ENCODE measurements at places on chromosomes 2 and 18.

DNA sequence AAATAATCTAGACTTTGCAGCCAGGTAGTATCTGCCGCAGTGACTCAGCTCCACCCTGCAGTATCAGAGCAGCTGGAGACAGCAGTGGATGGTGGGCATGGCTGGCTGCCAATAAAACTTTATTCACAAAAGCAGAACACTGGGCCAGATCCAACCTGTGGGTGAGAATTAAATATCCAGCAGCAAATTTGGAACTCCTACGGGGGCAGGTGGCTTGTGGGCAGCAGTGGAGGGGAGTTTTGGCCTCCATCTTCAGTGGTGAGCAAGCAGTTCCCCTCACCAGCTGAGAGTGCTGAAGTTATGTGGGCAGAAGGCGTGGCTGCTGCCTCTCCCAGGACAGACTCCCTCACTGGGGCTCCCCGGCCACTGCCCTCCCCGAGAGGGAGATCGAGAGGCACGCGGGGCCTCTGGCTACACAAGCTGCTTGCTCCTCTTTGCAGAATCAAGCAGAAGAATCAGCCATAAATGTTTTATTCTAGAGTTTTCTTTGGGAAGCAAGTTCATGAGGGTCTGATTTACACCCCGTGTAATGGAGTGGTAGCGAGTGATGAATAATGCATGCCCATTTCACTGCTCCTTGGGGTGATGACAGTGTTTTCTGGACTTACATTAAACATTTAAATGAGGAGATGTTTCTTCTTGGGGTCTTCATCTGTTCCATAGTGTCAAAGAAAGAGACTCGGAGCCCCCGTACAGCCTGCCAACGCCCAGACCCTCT is 204.3 kb downstream of the SEPTIN10 start:
- no peak for DNase-seq

- DNase-seq = no peak
These were observed 65.1 kb downstream of the CRIM1 start for GRCh38 chr2:36420569-36421181.

DNA sequence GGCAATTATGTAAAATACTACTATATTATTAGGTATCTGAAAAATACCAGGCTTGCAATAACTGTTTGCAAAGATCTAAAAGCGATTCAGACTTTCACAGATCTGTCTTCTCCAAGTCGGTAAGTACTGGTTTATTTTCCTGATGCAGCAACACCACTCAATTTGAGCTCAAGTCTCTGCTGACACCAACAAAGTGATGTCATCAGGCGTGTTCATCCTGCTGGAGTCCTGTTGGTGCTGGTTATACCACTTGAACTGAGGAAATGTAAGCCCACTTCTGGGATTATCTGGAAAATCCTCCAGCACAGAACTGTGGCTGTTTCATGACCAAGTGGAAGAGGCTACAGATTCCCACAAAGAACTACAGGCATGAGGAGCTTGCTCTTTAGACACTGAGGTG is 267.6 kb downstream of the BCL2 start:
- no peak for DNase-seq

GRCh38 chr2:31212659-31213600 is 4.4 kb downstream of the CAPN14 start:
- no peak for DNase-seq

DNA sequence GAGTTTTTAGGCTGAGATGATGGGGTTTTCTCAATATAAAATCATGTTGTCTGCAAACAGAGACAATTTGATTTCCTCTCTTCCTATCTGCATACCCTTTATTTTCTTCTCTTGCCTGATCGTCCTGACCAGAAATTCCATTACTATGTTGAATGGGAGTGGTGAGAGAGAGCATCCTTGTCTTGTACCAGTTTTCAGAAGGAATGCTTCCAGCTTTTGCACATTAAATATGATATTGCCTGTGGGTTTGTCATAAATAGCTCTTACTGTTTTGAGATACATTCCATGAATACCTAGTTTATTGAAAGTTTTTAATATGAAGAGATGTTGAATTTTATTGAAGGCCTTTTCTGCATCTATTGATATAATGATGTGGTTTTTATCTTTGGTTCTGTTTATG is 181.8 kb downstream of the GBX2 start:
- no peak for DNase-seq

GRCh38 chr2:6372317-6372901 is 493.3 kb downstream of the CMPK2 start:
- DNase-seq = no peak

DNA sequence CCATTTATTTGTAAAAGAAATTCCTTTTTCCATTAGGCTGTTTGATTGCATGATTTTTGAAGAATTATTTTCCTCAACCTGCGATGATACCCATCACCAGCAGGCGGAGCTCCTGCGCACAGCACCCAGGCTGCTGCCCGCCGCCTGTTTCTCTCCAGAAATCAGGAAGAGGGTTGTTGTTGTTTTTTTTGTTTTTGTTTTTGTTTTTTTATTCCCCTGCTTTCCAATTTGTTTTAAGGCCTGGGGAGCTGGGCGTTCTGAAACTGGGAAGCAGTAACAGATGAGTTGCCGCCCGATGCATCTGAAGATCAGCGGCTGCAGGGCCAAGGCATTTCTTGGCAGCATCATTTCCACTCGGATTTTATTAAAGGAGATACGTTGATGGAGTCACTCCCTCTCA is 132.1 kb downstream of the MBP start:
- DNase-seq = peak; percentile 28

- DNase-seq = no peak
These were observed 12.8 kb downstream of the FANCL start for GRCh38 chr2:58228299-58228698.

- no peak for DNase-seq
These were observed 28.4 kb downstream of the GREB1L start for GRCh38 chr18:21270453-21270852.

DNA sequence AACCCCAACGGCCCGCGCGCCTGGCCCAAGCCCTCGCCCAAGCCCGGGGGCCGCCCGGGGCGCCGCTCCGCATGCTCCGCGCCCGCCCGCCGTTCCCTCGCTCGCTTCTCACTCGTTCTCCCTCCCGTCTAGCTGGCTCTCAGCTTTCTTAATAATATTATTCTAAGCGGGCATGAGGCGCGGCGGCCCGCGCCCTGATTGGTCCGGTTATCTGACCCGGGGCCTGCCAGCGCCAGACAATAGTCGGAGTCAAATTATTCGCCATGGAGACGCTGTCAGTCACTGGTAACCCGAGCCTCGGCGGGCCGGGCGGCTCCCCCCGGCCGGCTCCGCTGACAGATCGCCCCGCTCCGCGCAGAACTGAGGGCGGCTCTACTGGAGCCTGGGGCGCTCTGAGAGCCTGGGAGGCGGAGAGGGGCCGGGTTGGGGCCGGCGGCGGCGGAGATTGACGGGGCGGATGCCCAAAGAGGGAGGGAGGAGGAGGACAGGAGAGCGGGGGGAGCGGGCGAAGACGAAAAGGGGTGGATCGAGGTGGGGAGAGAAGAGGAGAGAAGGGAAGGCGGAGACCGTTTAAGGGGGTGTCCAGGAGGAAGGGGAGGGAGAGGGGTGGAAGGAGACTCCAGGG is at the start of gene SIX2:
Gene SIX2 (minus strand): TSS at position 150 of the 625 bp plus-strand sequence. CDS start 342 bp downstream, outside the sequence.
- no peak for DNase-seq

GRCh38 chr2:119242276-119243119 is 18.9 kb downstream of the STEAP3 start:
- DNase-seq = no peak

DNA sequence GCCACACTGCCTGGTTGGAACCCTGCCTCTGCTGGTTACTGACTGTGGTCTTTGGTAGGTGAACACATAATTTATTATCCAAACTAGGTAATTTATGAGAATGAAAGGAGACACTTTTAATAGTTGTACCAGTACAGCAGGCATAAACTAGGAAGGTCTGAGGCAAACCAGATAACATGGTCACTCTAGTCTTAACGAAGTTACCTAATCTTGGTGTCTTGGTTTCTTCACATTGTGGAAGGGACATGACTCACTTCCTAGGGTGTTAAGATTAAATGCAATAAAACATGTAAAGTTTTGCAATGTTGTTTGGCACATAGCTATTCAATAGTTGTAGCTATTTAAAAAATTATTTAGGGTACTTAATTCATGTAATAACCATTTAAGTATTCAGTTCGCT is 23.3 kb downstream of the SPTBN1 start:
- DNase-seq = no peak

- DNase-seq = no peak
These were observed 109.8 kb downstream of the FSHR start for GRCh38 chr2:49044350-49045079.

All from stimulated activated CD8-positive, alpha-beta memory T cell treated with anti-CD3 and anti-CD28 coated beads, Interleukin-15, amount 100 ng/mL, for 24 hours (primary cell).